Trophoblast cell (in vitro differentiated cells and primary cell): ENCODE measurements at places on chromosomes 4 and X.

DNA sequence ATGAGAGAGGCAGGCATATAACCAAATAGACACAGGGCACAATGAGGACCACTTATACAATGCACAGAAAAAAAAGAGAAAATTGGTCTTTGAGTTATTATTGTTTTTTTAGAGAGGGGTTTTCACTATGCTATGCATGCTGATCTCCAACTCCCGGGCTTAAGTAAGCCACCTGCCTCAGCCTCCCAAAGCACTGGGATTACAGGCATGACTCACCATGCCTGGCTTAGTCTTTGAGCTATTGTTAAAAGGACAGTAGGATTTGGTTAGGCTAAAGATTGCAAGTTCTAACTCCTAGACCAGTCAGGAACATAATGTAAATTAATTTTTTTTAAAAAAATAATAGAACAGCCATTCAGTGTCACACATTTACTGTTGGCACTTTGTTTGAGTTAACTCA lies 340.1 kb downstream of the GPAT3 start:
- peak; percentile 24 for DNase-seq

GRCh38 chr4:87680271-87680670 lies 30.2 kb downstream of the DMP1 start:
- no peak for DNase-seq

- DNase-seq = no peak
Measured at GRCh38 chrX:73401591-73402266, 45.1 kb upstream of the CDX4 start.

- peak; percentile 90 for DNase-seq
Measured at GRCh38 chrX:151970661-151971060, 3.8 kb downstream of the GABRE start.

GRCh38 chr4:127355743-127356142 lies 277.0 kb upstream of the INTU start:
- DNase-seq = no peak

DNA sequence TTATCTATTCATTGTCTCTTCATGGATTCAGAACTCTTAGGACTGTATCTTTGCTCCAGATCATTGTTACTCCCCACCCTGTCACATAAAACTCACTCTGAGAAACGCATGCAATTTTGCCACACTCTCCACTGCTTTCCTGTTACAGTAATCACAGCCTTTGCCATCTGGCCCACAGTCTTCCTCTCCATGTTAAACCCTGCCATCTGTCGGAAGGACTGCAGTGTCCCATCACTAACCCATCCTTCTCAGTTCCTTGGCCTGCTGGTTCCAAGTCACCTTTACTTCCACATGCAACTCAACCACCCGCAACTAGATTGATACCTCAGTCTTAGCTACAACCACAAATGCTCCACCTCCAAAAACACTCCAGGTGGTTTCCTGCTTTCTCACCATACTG lies 308.7 kb upstream of the FAM241A start:
- no peak for DNase-seq

DNA sequence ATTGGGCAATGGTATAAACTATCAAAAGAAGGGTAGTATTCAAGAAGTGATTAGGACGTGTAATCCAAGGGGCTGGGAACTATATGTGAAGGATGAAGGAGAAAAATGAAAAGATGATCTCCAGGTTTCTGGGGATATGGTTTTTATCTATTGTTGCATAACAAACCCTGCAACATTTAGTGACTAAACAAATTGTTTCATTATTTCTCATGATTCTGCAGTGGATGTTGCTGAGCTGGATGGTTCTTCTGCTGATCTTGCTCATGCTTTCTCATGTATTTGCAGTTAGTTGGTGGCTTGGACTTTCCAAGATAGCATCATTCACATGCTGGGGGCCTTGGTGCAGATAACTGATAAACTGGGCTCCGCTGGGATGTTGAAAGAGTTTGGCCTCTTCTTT lies 29.1 kb downstream of the PHOX2B start:
- DNase-seq = no peak

DNA sequence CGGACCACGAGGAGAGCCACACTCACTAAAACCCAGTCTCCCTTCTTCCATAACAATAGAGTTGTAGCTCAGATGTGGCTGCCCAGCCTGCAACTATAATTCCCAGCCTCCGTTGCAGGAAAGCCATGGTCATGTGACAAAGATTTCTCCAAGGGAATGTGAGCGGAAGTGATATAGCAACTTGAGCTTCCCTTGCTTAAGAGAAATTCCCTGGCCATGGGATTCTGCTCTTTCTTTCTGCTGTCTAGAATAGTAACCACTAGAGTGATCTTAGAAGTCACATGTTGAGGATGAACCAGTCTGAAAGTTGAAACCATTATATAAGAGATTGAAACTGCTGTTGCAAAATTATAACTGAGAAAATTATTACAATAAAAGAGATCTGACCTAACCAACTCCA lies 86.4 kb upstream of the MED14 start:
- no peak for DNase-seq

DNA sequence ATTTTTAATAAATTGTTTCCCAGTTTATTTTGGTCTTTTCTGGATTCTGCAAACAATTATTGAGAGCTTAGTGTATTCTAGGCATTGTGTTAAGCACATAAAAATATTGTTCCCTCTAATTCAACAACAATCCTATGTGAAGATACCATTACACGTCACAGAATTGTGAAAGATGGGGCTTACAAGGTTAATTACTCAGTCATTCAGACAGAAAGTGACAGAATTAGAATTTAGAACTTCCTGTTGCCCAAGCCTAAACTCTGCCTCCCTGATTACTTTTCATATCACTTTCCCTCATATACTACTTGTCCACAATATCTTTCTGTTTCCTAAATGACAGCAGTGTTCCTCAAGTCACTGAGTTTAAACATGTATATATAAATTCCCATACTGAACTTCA lies 186.7 kb upstream of the VEGFC start:
- DNase-seq = no peak

- DNase-seq = no peak
Measured at GRCh38 chrX:37320541-37321203, 28.5 kb upstream of the PRRG1 start.

GRCh38 chr4:139282065-139282720 lies 2.2 kb upstream of the MGARP start:
- DNase-seq = peak; percentile 91

- no peak for DNase-seq
Measured at GRCh38 chr4:46937493-46937892, 28.4 kb upstream of the COX7B2 start.

- DNase-seq = peak; percentile 7
Measured at GRCh38 chr4:107037199-107037584, 1.1 kb upstream of the DKK2 start.

DNA sequence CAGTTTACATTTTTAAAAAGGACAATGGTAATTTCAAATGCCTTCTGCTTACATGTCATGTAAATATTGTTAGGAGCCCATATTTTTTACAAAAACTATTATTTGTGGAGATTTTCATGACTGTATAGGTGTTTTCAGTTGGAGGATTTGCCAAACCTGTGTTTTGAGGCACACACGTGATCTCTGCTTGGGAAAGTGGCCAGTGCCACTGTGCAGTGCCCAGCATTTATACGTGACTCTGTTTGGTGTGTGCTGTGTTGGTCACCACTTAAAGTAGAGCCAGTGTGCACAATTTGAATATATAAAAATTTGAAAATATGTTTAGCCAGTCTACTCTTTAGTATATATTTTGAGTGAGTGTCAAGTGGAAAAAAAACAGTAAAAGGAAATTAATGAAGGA lies 26.8 kb upstream of the NAP1L5 start:
- DNase-seq = no peak

- DNase-seq = no peak
Measured at GRCh38 chr4:72942565-72942964, 127.0 kb downstream of the COX18 start.

- no peak for DNase-seq
Measured at GRCh38 chr4:117700111-117700892, 334.0 kb upstream of the NDST3 start.

GRCh38 chrX:85052636-85053343 lies 49.1 kb downstream of the APOOL start:
- DNase-seq = peak; percentile 11

DNA sequence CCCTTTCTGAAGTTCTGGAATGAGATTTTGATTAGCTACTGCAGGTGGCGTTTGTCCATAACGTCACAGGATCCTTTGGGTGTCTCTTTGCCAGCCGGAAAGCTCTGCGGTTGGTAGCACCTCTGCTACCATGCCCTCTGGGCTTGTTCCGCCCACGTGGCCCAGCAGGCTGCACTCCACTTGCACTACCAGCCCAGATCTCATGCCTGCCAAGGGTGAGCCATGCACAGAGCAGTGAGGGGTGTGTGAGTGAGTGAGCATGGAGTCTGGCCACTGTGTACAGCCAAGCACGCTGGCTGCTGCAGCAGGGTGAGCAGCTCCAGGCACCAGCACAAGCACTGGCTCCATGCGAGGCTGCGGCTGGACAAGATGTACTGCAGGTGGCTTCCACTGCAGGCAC lies 6.6 kb upstream of the HNRNPD start:
- no peak for DNase-seq

DNA sequence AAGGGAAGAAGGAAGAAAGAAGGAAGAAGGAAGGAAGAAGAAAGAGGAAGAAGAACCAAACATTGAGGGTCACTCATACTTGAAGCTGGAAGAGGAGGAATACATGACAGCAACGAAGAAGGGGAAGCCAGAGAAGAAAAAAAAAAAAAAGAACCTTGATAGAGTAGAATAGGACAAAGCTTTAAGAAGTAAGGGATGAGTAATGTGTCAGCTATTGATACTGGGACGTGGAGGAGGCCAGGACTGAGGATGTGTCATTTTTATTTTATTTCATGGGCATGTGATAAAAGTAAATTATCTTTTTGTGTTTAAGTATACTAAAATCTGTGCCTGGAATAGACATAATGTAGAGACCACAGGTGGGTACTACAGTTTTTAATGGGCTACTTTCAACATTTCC lies 6.4 kb downstream of the EDA2R start:
- DNase-seq = no peak

DNA sequence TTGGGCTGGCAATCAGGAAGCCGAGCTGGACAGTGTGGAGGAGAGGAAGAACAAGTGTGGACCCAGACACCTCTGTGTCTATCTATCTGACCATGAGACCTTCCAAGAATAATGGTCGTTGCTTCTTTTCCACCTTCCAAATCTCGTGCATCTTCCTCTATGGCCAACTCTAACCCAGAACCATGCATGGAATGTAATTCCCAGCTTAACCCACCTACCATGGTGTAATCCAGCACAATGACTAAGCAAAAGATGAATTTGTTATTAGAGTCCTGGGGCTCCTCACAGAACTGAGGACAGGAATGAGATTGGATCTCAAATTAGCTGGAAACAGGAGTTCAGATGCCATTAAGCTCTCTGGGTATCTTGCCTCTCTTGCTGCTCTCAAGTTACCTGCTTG lies 17.4 kb upstream of the TMEM184C start:
- peak; percentile 64 for DNase-seq

- DNase-seq = no peak
Measured at GRCh38 chr4:76058888-76059426, 15.6 kb upstream of the ART3 start.

- DNase-seq = no peak
Measured at GRCh38 chr4:80710748-80711451, 319.6 kb upstream of the BMP3 start.

- DNase-seq = no peak
Measured at GRCh38 chr4:110900213-110900769, 277.4 kb upstream of the PITX2 start.

- peak; percentile 45 for DNase-seq
Measured at GRCh38 chr4:151199319-151200190, 77.4 kb upstream of the PRSS48 start.

GRCh38 chr4:80171656-80172055 lies 25.6 kb upstream of the PRDM8 start:
- no peak for DNase-seq

DNA sequence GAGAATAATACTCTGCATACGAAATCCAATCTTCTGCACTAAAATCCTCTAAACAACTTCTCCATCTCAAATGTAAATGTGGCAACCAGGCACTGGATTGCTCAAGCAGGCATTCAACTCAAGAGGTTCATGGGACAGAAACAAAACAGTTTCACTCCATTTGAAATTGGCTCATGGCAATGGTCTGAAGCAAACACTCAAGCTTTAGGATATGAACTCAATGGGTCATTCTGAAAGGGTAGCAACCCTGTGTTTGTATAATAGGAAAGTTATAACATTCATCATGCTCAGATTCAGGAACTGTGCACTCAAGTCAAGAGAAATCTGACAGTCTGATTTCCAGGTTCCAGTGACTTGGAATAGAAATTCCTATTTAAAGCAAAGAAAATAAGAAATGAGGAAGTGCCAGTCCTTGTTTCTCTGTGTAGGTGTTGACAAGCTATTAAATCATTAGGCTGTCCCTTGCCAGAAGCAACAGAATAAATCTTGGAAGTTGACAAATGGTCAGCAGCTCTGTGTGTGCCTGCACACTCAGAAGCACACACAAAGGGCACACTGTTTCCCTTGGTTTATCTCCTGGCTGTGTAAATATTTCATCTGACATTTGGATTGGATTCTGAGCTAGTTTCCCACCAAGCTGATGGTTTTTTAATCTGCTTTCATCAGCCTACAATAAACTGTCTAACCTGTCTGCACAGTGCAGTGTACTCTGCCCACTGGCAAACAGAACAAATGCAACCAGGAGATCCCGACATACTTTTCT lies 75.9 kb upstream of the CITED1 start:
- DNase-seq = no peak

DNA sequence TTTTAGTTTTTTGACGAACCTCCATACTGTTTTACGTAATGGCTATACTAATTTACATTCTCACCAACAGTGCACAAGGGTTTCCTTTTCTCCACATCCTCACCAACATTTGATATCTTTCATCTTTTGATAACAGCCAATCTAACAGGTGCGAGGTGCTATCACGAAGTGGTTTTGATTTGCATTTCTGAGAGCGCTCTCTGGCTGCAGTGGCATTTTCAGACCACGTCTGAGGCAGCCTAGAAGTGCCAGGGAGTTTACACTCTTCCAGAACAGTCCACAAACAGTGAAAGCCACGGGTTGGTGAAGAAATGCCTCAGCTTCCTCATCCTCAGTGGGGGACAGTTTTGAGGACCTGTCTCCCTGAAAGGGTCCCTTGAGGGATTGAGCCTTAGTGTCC lies 471.0 kb downstream of the BCOR start:
- DNase-seq = no peak

GRCh38 chrX:15399962-15400391 lies 15.8 kb upstream of the VEGFD start:
- no peak for DNase-seq

GRCh38 chrX:15128861-15129260 lies 141.0 kb downstream of the ASB9 start:
- DNase-seq = no peak

DNA sequence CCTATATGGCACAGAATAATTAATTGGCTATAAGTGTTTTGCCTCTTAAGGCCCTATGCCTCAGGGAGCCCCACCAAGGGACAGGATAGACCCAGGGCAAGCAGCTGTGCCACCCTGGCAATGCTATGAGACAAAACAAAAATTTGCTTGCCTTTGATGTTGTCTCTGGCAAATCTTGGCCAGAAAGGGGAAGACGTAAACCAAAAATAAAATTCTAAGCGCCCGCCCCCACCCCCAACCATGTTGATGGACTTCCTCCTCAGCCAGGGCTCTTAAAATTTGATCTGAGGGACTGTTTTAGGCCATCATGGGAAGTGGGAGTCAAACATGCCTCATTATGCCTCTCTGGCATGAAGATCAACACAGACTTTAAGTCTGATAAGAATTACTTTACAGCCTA lies 130.5 kb upstream of the APOOL start:
- no peak for DNase-seq
